K562 (cell line): ENCODE measurements at places on chromosomes 4 and X.
A peak's percentile ranks its signal among the peaks of the same experiment; 100 is the strongest.

GRCh38 chrX:49192722-49193328 lies 6.7 kb upstream of the PRICKLE3 start:
- DNase-seq: peak; percentile 69

- DNase-seq: no peak
These were observed 33.6 kb downstream of the LNX1 start for GRCh38 chr4:53557669-53558064.

DNA sequence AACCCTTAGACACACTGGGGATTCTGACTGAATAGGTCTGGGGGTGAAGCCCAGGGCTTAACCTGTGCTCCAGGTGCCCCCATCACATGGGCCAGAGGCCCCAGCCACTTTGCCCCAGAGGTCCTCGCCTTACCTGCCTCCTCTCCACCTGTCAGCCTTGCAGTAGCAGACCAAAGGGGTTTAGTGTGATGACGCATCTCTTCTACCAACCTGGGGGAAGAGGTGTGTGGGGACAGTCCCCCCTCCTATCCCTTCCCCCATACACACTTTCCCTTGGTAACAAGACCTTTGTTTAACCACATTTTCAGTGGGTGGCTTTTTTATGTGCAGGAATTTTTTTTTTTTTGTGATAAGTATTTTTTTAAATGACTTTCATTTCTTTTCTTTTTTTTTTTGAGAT lies 6.3 kb downstream of the CLCN4 start:
- DNase-seq: no peak

DNA sequence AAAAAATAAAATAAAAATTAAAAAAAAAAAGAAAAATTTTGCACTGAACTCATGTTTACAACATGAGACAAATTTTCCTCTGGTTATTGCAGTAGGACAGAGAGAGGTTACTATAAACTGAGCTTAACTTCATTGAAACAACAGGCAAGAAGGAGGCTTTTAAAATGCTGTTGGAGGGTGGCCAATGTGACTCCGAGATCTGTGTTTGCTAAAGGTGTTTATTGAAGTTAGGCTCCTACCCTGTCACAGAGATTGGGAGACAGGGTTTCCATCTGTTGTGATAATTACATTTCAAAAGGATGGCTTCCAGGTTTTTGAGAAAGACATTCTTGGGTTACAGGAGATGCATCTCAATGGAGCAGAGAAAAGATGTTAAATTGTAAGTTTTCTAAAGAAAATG lies 370.5 kb upstream of the HS3ST1 start:
- DNase-seq: no peak

GRCh38 chr4:138669479-138670315 lies 345.9 kb upstream of the NOCT start:
- no peak for DNase-seq
